Stimulated activated CD8-positive, alpha-beta memory T cell treated with anti-CD3 and anti-CD28 coated beads, Interleukin-7, amount 100 ng/mL, for 1 hour (primary cell): ENCODE measurements at places on chromosomes 6 and 20.

DNA sequence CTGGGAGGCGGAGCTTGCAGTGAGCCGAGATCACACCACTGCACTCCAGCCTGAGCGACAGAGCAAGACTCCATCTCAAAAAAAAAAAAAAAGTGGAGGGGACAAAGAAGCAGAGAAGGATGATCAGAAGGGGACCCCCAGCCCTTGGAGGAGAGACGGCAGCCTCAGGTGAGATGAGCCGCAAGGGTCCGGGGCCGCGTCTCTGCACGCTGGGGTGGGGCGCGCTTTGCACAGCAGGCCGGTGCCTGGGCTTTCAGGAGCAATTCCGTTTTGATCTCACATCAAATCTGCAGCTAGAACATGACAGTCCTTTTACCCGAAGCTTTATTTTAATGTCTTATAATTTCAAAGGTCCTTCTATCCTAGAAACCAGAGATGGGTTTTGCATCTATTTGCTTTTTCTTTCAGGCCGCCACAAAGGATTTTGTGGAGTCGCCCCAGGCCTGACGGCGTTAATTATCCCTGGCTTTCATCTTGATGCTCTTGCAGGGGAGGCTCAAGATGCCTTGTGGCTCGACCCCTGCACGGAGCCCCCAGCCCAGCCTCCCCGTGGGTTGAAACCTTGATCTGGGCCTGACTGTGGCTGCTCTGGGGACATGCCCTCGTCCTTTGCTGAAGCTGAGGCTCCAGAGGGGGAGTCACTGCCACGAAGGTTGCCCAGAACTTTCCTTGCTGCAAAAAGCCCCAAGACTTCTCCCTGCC lies 17.3 kb downstream of the HRH3 start:
- no peak for DNase-seq

GRCh38 chr20:40689100-40689942 lies at the start of gene MAFB:
MAFB (minus strand) TSS chr20:40689236; CDS start chr20:40688850, 386 bp downstream.
- DNase-seq, result no peak

DNA sequence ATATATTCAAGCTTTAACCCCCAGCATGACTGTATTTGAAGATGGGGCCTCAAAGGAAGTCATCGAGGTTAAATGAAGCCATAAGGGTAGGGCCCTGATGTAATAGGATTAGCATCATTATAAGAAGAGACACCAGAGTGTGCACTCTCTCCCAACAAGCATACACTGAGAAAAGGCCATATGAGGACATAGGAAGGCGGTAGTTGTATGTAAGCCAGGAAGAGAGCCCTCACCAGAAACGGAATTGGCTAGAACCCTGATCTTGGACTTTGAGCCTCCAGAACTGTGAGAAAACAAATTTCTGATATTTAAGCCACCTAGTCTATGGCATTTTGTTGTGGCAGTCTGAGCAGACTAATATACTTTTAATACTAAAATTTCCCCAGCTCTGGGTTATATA lies 150.1 kb upstream of the STXBP5 start:
- DNase-seq, result no peak

- DNase-seq, result no peak
Observed at GRCh38 chr6:144894240-144894639, 609.1 kb downstream of the UTRN start.
